ENCODE measurements at places on chromosomes 2 and 18.

DNA sequence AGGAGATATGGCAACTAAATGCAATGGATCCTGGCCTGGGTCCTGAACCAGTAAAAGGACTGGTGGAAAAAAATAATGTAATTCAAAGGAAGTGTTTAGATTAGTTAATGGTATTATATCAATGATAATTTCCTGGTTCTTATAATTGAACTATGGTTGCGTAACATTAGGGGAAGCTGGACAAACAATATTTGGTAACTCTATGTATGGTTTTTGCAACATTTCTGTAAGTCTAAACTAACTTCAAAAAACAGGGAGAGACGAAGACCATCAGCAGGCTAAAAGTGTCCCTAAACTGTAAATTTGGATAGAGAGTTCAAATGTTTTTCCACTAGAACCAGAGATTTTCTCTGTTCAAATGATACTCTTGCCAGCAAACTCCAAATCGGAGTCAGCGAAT, 36.9 kb downstream of the KLF7 start:
- DNase-seq: no peak

- DNase-seq: no peak
Observed at GRCh38 chr2:145066151-145066661, 546.3 kb upstream of the ZEB2 start.

DNA sequence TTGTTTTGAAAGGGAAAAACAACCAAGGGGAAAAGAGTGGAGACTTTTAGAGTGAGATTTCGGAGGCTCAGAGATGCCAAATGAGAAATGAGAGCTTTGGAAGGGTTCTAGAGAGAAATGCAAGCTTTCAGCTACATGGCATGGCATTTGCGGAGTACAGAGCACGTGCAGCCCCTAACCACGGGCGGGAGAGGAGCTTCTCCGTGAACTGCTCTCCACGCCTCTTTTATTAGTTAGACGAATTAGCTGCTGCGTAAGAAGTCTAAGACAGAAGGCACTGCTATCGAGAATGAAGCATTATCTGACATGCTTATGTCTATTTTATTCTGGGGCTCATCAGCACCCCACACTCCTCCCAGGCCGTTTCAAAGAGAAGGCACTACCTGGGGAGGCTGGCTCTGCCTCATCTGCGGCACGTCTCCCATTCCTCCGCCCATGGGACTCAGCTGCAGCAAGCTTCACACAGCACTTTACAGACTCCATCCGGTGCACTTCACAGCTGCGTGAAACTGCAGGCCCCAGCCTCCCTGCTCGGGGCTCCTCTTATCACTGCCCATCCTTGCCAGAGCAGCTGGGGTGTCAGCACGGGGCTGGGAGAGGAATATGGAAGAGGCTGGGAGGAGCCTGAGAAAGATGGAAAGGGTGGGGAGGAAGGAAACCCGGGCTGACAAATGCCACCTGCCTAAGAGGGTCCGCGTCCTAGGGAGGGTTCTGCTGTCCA, 207.3 kb upstream of the APCDD1 start:
- no peak for DNase-seq

DNA sequence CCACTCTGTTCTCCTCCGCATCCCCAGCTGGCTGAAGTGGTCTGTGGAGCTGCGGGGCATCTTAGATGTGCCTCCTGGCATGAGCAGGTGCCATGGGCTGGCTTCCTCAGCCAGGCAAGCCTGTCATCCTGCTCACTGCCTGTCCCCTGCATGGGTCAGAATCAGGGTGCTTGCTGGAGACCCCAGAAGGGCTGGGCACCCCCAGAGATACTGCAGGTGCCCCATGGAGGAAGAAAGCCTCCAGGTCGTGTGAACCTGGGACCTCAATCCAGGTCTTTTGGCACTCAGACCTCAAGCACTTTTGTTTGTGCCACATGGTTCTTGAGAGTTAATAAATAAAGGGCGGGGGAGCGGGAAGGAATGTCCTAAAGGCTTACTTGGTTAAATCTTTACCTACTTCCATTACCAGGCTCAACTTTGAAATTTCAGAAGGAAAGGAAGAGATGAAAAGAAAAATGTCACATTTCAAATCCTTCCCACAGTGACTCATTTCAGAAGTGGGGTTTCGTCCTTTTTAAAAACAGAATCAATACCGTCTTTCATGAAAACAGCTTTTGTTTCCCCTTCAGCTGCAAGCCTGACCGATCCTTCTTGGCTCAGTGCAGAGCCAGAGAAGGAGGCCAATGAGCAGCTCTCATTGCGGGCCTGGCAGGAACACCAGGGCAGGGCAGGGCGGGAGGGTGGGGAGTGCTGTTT, 69.9 kb downstream of the RHOB start:
- no peak for DNase-seq

- no peak for DNase-seq
Observed at GRCh38 chr2:234670052-234670451, 173.2 kb upstream of the ARL4C start.

- no peak for DNase-seq
Observed at GRCh38 chr2:225694664-225695063, 295.2 kb downstream of the NYAP2 start.

DNA sequence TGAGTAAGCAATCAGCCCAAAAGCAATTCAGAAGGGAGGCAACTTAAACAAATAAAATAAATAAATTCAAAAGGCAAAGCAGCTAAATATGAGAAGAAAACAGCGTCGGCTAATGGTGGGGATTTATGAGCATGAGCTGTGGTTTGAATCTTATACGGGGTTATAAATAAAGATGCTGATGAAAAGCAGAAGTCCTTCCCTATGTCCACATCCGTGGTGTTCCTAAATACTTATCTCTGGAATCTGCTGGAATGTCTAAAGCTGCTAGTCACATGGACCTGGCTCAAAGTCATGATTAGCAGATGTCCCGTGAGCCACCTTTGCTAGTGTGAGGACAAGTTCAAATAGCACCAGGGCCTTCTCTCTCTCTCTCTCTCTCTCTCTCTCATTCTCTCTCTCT, 33.8 kb downstream of the SMIM21 start:
- DNase-seq: no peak
